CD4-positive, alpha-beta T cell treated with Interleukin-4 for 1 hour (primary cell): ENCODE measurements at places on chromosomes 2 and 18.

DNA sequence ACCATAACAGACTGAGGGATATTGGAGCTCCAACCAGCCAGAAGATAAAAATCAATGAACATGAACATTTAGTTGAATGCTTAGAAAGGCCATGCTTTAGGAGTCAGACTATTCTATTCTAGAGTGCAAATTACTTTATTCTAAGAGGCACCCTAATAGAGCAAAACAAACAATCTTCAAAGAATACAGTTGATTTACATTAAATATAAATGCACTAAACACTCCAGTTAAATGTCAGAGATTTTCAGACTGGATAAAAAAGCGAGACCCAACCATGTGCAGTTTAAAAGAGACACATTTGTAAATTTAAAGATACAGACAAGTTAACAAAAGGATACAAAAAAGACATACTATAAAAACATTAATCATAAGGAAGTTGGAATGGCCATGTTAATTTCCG is 214.0 kb upstream of the SMAD7 start:
- DNase-seq = no peak

GRCh38 chr2:101556033-101556459 is 81.1 kb upstream of the RFX8 start:
- no peak for DNase-seq

DNA sequence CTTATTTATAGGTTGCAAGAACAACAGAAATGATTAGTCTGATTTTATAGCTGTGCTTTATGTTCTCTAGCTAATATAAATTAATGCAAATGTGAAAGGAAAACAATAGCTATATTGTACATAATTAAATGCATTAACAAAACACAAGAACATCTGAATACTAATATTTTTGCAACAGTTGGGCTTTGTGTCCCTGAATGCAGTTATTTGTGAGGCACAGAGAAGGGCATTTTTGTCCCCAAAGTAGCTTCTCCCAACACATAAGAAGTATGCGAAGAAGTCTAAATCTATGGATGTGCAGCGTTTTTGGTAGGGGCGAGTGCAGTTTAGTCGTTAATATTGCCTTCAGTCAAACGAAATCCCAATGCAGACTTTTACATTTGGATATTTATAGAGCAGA is 110.0 kb downstream of the MBP start:
- DNase-seq = no peak

GRCh38 chr2:236607471-236608187 is 38.0 kb downstream of the ACKR3 start:
- DNase-seq = peak; percentile 43

DNA sequence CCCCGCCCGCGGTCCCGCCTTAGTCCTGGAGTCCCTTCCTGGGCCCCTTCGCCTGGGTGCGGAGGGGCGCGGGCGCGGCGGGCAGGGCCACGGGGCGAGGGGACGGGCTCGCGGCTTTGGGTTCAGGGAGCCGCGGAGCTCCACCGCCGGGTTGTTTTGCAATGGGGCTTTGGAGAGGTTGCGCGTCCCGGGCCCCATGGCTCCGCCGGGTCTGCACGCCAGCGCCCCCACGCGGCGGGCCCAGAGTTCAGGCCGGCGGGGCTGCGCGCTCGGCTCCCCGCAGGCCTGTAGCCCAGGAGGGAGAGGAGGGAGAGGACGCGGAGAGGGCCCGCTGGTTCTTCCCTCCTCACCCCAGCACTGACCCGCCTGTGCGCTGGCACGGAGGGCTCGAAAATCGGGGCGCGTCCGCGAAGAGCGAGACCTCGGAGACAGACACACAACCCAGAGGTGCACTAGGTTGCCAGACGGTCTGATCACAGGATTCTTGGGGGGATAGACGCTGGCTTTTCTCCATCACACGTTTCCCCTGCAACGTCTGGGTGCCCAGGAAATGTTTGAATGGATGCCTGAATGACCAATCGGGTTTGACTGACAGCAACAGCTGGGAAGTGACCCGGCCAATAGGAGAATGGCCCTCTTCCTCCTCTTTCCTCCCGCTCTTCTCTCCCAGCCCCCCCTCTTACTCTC is 4.9 kb upstream of the SIX2 start:
- DNase-seq = no peak

DNA sequence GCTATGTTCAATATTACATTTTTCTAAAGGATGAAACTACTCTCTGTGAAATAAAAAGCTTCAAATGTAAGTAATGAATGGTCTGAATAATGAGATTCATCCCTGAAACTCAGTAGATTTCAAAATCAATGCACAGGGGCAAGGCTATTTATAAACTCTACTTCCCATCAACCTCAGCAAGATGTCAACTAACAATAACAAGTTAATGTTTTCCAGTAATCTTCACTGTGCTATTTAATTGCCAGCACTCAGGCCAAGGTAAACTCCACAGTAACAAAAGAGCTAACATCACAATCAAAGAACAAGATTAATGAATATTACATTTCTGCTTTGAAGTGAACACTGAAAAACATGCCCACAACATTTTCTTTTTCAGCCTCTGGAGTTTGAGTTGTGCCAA is 144.3 kb upstream of the ZFP36L2 start:
- no peak for DNase-seq

DNA sequence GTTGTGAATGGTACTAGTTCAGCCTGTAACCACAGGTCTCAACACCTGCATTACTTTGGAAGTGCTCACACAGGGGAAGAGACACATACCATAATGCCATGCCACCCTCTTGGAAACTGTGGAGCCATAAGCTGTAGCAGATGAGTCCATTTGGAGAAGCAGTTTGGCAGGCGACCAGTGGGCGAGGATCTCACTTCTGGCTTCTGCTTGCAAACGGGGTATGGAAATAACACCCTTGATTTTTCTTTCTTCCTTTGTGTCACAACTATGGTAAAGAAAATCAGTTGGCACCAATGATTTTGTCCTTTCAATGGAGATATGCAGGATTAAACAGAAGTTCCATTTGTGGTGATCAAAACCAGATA is 28.6 kb downstream of the APOB start:
- no peak for DNase-seq

- DNase-seq = no peak
These were observed 37.1 kb upstream of the SMAD7 start for GRCh38 chr18:48987821-48988220.

DNA sequence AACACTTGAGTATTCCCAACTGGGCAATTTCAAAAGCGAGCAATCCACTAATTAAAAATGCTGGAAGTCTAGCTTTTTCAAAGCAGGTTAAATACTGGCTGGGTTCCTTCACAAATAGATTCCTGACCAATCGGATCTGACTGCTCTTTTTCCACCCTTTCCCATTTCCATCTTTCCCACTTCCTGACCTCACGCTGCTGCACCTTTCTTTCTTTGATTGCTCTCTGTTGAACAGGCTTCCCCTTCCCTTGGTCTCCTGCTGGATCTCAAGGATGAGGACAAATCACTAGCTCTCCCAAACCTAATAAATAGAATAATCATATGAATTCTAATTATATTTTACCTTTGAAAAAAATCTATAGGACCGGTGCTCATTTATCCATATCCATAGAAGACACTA is 121.2 kb downstream of the TCF4 start:
- DNase-seq = no peak

- DNase-seq = peak; percentile 27
These were observed 182.4 kb downstream of the SUCLG1 start for GRCh38 chr2:84276590-84277255.

- no peak for DNase-seq
These were observed 4.2 kb downstream of the ALLC start for GRCh38 chr2:3662239-3662638.

- no peak for DNase-seq
These were observed 92.0 kb downstream of the GAREM1 start for GRCh38 chr18:32378705-32379104.

GRCh38 chr2:145677371-145677770 is 1157.5 kb upstream of the ZEB2 start:
- no peak for DNase-seq

DNA sequence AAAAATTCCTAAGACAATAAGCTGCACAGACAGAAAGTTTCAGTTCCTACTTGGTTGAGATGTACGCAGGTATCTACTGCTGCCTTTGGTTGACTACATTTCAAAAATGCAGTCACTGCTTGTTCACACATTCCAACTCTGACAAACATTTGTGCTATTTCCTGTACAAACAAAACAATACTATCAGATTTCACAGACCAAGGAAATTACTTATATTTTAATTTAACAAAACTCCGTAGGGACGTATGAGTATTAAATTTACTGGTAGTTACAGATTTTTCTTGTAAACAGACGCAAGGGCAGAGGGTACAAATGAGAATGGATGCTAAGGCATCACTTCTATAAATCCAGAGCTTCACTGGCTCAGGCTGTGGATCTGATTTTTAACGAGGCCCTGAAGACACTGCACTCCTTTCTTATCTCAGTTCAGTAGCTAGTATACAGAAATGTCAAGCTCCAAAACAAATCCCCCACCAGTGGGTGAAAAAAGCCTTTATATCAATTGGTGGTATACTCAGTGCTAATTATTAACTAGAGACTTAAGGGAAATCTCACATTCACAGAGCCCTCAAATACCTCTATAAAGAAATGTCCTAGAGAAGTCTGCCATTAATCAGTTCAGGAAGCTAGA is 31.7 kb upstream of the TTC32 start:
- no peak for DNase-seq

- DNase-seq = peak; percentile 92
These were observed 16.1 kb downstream of the WNT10A start for GRCh38 chr2:218896501-218897393.

DNA sequence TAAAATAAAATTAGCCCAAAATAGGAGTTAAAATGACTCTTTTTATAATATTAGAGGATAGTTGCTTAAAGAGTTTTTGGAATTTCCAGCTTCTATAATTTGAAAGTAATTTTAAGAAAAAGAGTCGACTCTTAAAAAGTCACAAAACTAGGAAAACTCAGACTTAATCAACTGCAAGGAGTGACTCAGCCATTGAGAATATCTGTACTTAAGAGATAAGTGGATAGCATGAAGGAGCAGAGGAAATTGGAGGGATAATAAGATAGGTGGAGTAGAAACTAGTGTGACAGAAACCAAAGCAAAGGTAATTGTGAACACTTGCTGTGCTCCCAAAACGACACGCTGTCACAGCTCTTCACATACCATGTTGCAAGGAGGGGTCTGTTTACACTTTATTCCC is 8.4 kb downstream of the RSAD2 start:
- DNase-seq = no peak

GRCh38 chr2:241376808-241377207 is 20.7 kb downstream of the FARP2 start:
- no peak for DNase-seq

DNA sequence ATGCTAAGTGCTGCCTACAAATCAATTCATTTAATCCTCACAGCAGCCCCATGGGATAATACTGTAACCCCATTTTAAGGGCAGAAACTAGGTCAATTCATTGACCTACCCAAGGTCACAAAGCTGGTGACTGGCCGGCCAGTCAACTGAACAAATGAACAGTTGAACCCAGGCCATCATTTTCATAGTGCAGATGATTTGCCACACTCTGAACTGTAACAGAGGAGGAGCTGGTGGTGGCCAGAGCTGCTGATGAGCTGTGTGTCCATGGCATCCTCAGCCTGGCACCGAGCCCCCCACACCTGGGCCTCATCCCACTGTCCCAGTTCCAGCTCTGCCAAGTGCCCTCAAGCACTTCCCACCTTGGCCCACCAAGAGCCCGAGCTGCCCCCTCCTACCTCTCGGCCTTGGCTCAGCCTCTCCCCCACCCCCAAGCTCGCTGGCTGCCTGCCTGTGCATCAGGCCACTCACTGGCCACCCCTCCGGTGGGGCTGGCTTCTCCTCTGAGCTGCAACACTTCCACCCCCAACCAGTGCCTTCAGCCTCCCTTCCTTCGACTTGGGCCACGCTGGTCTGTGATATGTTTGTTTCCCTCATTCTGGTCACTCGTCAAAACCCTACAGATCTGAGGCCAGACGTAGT is 58.4 kb downstream of the ATOH8 start:
- no peak for DNase-seq

GRCh38 chr18:76487070-76487469 is 8.0 kb downstream of the ZNF516 start:
- no peak for DNase-seq

GRCh38 chr2:106115250-106115649 is 78.9 kb downstream of the UXS1 start:
- no peak for DNase-seq

DNA sequence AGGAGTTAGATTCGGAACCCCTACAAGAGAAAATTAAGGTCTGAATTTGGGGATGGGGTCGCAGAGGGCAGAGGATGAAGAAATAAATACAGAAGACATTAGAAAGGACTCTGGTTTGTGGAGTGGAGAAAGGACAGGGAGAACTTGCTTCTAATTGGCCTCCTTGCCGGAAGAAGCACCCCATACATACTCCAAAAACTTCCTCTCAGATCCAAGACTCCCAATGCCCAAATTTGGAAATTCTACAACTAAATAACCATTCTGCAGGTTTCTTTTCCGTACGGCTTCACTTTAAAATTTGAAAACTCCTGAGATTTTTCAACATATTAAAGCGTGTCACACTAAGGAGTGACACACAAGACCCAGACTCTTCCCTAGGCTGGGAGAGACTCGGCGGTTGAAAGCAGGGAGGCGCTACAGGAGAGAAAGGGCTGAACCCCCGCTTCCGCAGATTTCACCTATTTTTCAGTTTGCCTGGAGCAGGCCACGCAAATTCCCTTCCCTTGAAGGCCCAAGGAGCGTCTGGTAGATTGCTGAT is 478 bp downstream of the CLHC1 start:
- no peak for DNase-seq

DNA sequence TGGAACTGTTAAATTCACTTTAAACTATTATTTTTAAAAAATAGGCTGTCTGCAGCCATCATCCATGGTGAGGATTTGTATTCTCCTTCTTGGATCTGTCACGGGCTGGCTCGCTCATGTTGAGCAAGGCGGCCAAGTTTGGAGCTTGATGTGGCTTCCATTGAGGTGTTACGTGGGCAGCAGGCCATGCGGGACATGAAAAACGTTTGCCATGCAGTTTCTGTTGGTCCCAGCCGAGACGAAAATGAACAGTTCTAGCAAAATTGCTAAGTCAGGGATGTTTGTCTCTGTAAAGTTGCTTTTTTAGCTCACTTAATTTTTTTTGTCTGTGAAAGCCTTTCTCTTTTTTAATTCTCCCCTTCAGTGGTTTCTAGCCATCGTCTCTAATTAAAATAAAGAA is 70.2 kb upstream of the MGAT5 start:
- no peak for DNase-seq

GRCh38 chr18:13265008-13265910 is 46.7 kb downstream of the LDLRAD4 start:
- no peak for DNase-seq

GRCh38 chr2:106338043-106338442 is 130.2 kb downstream of the RGPD3 start:
- no peak for DNase-seq

GRCh38 chr18:33666915-33667314 is 88.9 kb downstream of the ASXL3 start:
- DNase-seq = no peak

- DNase-seq = no peak
These were observed 23.9 kb downstream of the NOL10 start for GRCh38 chr2:10665833-10666232.
